Mammary epithelial cell (primary cell): ENCODE measurements at places on chromosomes 7 and 10.

GRCh38 chr7:104264285-104264684 lies 56.5 kb upstream of the ORC5 start:
- peak; percentile 65 for DNase-seq

- DNase-seq, result peak; percentile 82
Measured at GRCh38 chr7:28573059-28573553, 160.8 kb downstream of the CREB5 start.

- DNase-seq, result no peak
Measured at GRCh38 chr7:50474382-50475160, 24.4 kb upstream of the FIGNL1 start.

GRCh38 chr7:127666602-127667001 lies 14.6 kb downstream of the SND1 start:
- DNase-seq, result no peak

DNA sequence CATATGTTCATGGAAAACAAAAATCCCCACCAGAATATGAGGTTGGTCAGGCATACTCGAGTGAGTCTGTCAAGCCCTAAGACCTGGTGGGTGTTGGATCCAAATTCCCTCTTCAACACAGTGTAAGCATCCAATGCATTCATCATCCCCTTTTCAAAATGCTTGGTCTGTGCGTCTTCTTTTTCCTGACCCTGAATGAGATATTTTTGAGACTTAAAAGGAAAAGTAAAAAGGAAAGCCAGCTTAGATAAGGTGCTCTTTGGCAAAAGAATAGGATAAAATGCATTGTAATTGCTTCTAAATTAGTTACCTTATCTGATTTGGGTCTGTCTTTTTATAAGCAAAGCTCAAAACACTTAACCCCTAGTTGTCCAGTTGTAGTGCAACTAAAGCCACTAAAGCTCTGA lies 331.5 kb downstream of the PTEN start:
- DNase-seq, result no peak

- DNase-seq, result no peak
Measured at GRCh38 chr10:5943536-5943935, 33.8 kb downstream of the IL15RA start.

DNA sequence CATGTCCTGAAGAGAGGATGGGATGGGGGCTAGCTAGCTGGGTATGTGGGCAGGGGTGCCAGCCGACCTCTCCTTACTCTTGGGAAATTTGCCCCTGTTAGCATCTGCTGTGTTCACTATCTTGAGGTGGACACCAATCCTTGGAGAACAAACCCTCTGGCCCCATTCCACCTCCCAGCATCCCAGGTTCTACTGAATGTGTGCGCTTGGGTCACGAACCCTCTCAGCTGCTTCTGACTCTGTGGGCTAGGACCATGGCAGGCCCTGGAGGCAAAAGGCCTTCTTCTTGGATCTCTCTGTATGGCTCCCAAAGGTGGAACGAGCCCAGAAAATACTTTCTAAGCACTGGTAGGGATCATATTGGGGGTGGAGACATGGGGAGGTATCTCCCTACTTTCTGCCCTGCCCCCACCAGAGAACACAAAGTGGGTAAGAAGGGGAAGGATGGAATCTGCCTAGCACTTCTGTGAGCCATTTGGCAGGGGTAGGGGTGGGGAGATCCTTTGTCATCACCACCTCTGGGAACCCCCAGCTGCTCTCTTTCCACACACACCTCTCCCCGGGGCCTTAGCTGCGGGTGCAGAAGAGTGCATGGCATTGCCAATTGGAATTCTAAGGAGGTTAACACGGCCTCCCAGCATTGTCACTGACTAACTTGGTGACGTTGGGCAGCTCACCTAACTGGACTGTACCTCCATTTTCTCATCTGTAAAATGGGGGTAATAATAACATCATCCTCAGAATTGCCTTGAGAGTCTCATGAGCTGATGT lies 7.7 kb downstream of the UNC5B start:
- no peak for DNase-seq

DNA sequence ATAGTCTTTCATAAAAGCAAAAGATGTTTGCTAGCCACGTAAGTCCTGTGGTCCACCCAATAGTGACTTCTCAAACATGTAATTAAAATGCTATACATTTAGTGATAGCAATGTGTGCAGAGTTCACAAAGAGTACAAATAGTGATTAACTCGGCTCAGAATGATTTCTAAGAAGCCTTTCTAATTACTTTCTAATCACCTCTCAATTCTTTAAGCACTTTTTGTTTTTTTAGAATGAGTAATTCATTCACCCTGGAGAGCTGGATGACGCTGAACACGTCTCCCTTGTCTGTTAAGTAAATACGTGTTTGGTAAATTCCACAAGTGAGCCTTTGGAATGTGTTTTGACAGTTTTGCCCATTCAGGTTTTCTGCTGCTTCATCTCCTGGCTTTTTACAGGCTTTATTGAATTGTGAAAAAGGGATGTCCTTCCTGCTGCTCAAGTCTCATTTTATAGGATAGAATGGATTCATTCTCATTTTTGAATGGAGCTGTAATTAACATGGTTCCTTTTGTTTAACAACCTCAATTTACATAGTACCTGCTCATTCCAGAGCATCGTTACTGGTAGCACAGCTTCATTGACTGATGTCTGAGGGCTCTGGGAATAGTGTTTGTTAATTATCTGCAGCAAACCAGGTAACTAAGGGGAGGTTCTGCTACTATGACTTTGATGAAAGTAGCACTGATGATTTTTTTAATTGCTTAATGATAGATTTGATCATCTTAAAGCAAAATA lies 212.1 kb downstream of the VTI1A start:
- peak; percentile 72 for DNase-seq

GRCh38 chr10:61448091-61448490 lies 5.1 kb downstream of the TMEM26 start:
- DNase-seq, result no peak

- no peak for DNase-seq
Measured at GRCh38 chr7:15752377-15752776, 65.9 kb upstream of the MEOX2 start.

DNA sequence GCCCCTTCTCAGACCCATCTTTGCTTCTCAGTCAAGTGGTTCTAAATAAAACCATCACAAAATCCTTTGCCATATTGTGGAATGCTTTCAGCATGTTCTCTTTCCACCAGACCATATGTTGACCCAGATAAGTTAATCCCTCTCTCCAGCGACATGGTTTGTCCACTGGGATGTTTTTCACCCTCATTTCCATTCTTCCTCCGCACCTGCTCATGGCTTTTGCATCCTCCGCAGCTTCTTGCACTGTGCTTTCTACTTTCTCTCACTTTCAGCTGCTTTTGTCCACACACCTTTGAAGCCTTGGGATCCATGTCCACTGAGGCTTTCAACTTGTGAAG lies 52.3 kb upstream of the WAC start:
- no peak for DNase-seq

DNA sequence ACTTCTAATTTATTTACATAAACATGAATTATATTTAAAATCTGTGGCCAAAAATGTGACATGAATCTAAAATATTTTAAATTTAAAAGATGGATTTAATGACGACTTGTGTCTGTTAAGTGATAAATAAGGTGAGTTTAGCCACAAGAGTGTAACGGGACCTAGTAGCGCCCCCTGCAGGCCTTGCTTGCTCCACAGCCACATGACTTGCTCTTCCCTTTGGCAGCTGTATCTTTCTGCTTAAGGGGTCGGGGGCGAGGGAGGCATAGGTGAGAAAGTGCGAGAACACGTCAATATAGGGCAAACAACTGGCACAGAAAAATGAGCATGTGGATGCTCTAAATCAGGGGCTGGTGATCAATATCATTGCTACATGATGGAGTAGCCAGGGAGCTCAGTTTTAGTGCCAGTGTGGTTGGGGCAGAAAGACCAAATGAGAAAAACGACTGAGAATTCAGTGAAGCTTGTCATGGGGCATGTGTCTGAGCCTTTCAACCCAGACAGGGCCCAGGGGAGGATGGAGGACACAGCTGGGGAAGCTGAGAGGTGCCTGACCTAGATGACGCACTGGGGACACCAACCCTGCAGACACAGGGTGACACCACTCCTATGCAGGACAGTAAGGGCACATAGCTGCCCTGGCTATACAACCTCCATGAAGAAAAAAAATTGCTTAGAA lies 49.8 kb downstream of the PAXIP1 start:
- peak; percentile 16 for DNase-seq

GRCh38 chr7:42338916-42339540 lies 102.0 kb upstream of the GLI3 start:
- no peak for DNase-seq

DNA sequence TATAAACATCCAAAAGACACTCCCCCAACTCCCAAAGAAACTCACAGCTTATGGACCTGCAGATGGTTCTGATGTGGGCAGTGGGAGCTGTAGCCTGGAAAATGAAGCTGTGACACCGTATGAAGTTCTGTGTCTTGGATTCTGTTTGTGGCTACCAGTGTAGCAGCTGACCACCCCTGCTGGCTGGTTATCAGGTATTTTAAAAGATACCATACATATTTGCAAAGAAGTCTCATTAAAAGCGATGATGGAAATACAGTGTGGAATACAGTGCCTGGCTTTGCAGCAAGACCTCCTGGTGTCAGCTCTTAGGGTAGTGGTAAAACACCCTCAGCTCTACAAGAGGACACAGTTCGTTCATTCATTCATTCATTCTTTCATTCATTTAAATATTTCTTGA lies 194.3 kb upstream of the PRKCQ start:
- DNase-seq, result no peak

- DNase-seq, result no peak
Measured at GRCh38 chr10:78529262-78529661, 495.6 kb downstream of the RPS24 start.

- DNase-seq, result no peak
Measured at GRCh38 chr10:79209831-79210230, 137.4 kb upstream of the PPIF start.

GRCh38 chr7:85464042-85464651 lies 277.3 kb upstream of the SEMA3D start:
- no peak for DNase-seq

DNA sequence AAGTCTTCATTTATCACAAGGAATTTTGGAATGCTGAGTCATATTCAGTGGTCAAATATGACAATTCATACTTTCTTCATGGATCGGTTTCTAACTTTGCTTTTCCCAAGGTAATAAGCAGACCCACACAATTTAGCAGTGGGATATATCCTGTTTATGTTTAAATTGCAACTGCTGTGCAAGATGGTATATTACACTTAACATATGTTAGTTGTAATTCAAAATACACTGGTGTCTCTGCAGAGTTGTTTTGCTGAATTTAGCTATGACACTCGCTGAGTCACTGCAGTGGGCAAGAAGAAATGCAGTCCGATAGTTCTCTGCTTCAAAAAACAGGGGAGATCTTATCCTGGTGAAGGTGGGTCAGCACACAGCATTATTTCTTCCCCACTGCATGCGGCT lies 194.8 kb upstream of the PTN start:
- peak; percentile 35 for DNase-seq

DNA sequence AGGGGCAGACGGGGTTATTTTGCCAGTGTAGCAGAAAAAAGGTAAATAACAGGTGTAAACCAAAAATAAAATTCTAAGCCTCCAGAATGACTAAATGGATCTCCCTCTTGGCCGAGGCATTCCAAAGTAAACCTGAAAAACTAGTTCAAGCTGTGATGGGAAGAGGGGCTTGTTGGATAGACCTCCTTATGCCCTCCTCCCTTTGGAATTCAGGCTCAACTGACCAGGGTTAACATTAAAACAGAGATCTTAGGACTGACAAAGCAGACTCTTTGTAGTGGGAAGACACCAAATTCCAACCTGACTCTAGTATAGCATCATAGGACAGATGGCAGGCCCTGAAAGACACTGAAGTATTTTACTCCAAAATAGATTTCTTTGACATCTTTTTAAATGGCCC lies 113.8 kb upstream of the ITGB1 start:
- no peak for DNase-seq

DNA sequence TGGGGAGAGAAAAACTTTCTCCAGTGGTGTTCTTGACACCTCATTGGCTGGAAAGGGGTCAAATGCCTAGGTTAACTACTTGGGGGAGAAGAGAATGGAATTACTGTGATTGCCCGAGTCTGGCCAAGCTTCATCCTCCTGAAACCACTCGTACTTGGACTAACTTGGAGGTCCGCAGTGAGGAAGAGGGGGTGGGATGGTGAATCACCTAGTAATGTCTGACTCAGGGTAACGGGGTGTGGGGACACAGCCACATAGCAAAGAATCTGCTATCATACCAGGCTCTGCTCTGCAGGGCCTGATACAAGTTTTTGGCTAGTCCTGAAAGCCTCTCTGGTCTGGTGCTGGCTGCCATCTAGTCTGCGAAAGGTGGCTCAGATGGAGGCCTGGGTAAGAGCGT lies 190.9 kb downstream of the RPS24 start:
- DNase-seq, result no peak

DNA sequence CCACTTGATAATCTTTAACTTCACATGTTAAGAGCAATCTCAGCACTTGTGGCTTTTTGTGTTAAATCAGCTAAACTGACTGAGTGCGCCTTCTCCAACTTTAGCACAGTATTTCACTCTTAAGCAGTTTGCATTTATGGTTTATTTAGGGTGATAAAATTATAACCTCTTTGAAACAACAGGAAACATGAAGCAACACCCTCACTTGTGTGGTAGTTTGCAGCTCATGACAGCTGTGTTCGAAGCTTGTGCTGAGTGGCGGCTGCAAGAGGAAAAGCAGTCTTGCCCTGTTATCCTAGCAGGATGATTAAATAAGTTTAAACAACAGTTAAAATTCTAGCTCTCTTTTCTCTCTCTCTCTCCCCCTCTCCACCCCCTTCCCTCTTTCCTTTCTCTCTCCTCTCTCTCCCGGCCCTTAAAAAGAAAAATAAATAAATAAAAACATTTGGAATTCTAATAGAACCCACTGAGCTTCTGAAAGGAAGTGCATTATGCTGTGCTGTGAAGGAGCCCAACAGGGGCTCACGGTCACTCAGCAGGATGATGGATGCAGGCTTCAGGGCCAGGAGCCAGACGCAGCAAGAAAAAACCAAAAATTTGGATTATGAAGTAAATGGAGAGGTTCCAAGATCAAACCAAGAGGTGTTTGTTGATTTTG lies 25.2 kb downstream of the OGDH start:
- DNase-seq, result no peak

DNA sequence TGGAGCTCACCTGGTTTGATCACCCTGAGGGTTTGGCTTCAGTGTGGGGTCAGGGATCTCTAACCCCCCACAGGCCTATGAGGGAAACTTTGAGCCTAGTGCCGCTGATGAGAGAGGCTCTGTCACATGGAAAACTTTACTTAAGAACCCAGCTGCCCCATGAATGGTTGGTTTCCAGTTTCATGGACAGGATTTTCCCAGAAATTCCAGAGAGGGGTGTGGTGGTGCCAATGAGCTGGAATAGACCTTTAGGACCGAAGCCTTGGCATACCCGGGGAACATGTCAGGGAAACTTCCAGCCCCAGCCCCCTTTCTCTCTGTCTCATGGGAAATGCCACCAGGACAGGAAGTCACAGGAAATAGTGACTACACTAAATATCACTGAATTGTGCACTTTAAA lies 36.9 kb downstream of the AKR1B1 start:
- no peak for DNase-seq

GRCh38 chr7:3272691-3273141 lies 28.3 kb upstream of the SDK1 start:
- peak; percentile 57 for DNase-seq
